CD4-positive, alpha-beta memory T cell (primary cell): ENCODE measurements at places on chromosomes 7 and 10. TPM values are rescaled to one million over a fixed set of nuclear protein-coding genes. Genes with fewer than 3 reads are reported as not detected.
A peak's percentile ranks its signal among the peaks of the same experiment; 100 is the strongest.

DNA sequence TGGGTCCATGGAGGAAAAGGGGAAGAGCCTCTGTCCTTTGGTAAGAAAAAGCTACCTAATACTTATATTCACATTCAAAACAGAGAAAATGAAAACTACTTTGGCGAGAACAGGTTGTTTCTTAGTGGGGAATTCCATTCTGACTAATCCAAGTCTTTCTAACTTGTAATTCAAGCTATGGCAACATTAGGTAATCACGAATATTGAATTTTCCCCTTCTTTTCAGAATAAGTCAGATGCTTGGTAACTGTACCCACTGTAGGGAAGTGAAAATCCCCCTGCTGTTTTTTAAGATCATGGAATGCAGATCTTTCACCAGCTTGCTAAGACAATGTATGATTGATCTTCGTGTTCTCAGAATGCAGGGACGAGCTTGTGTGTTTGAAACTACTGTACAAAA, 384.4 kb downstream of the TCERG1L start:
- no peak for DNase-seq

GRCh38 chr7:133513608-133514007, 260.7 kb downstream of the EXOC4 start:
- no peak for DNase-seq

DNA sequence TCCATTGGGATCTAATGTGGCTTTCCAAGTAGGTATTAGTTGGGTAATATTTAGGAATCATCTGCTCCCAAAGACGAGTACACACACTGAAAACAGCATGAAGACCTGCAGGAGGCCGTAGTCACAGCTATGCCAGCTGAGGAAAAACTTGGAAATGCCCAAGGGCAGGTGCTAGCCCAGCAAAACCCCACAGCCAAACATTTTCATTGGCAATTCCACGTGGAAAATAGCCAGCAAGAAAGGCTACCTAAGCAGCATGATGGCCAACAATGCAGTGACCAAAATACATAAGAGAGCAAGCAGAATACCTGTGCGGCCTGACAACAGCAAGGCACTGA, 32.7 kb downstream of the DOCK4 start:
- DNase-seq = no peak

GRCh38 chr10:85596389-85596788, 770.2 kb downstream of the GRID1 start:
- no peak for DNase-seq

DNA sequence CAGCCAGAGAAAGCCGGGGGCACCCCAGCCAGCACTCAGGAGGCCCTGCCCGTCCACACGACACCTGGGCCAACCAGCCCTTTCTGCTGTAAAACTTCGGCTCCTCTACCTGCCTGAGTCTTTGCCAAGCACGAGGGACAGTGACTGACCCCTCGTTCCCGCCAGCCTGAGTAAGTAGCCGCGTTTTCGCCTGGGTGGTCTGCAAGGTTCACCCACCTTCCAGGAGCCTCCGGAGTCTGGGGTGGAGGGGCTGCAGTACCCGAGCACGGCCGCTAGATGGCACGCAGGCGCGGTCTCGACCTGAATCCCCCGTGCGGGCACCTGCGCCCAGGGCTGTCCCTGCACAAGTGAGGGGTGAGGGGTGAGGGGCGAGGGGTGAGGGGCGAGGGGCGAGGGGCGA, 192.7 kb downstream of the PTPRN2 start:
- peak; percentile 6 for DNase-seq

- DNase-seq = no peak
These were observed 121.6 kb downstream of the SH2D4B start for GRCh38 chr10:80659289-80659688.

GRCh38 chr10:108048898-108049297, 884.4 kb upstream of the SORCS1 start:
- DNase-seq = no peak

ATOH7 gene
- total RNA-seq = not detected

GRCh38 chr10:132307823-132308586, at the start of gene STK32C:
TSS of gene STK32C (minus strand) at chr10:132307950. CDS start at chr10:132307833, 117 bp downstream.
- peak; percentile 88 for DNase-seq

GRCh38 chr7:123847868-123848267, 2.9 kb downstream of the HYAL4 start:
- no peak for DNase-seq

- DNase-seq = no peak
These were observed 1.1 kb downstream of the ZNF511 start for GRCh38 chr10:133309720-133310398.

- DNase-seq = no peak
These were observed 29.4 kb upstream of the RAPGEF5 start for GRCh38 chr7:22386206-22386858.

GRCh38 chr10:52615756-52616394, 156.7 kb downstream of the MBL2 start:
- DNase-seq = no peak

DNA sequence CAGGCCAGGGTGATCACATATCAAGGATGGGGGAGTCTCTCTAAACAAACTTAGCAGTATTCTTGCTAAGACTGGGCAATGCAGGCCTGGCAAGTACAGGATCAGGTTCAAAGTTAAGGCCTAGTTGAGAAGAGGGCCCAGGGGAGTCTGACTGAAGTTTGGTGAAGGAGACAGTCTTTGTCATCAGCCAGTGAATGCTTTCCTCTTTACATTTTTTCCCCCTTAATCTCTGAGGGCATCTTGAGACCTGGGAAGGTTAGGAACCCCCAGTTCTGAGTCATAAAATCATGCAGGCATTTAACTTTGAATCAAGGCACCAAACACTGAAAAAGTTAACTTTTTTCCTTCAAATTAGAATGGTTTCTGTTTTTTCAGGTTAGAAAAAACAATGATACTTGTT, 311.5 kb downstream of the REEP3 start:
- no peak for DNase-seq

PHYHIPL gene
- not detected for total RNA-seq

- no peak for DNase-seq
These were observed 5.5 kb downstream of the RASSF4 start for GRCh38 chr10:44965104-44965503.

DNA sequence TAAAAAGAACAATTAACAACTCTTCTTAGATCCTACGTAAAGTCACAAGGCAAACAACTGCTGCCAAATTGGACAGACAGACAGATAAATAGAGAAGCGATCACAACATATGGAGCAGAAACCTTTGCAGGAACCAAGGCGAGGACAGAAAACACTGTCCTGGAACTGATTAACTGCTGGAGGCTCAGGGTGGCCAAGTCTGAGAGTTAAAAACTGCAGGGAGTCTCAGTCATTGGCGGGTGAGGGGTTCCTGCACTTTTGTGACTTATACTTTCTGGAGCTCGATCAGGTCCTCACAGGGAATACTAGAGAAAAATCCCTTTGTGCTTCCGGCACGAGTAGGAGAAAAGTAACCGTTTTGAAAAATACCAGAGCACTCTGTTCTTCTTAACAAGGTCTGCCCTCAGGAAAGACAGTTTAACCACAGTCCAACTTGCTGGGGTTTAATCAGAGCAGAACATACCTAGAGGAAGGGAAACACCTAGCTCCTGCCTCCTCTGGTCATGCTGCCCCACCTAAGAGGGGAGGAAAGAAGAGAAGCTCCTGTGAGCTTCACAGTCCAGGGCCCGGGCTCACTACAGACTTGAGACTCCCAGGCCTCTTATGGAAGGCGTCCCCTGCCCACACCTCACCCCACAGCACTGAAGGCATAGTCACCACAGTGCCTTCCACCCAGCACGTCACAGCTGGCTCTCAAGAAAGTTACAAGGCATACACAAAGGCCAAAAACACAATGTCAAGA, 74.9 kb downstream of the LARP4B start:
- DNase-seq = no peak

DNA sequence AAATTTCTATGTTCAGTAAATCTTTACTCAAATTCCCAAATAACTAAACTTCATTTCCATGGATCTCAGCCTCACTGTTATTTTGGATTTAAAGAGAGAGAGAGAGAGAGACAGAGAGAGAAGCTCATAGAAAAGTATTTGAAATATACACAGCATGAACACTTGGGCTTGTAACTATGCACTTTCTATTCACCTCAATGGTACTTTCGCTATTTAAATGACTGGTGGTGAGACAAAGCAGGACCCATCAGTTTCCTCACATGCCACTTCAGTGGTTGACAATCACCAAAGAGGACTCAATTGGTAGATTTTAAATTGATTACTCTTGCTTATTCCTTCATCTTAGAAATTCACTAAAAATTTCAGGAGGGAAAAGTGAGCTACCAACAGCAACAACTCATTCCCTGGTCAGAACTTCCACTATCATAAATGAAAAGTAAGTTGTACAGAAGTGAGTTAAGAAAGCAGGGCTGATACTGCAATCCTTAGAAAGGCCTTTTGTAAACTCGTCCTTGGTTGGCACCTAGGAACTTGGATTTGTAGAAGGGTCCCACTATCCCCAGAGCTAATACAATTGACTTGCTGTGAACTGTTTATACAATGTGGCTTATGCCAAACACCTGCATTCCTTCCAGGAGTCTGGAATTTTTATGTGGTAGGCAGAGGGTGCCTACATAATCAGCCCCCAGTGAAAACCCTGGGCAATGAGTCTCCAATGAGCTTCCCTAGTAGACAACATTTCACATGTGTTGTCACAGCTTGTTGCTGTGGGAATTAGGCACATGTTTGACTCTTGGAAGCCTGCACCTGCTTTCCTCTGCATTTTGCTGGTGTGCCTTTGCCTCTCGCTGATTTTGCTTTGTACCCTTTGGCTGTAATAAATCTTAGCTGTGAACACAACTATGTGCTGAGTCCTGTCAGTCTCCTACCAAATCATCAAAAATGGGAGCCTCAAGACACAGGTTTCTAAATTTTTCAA, 10.8 kb downstream of the ERLIN1 start:
- no peak for DNase-seq

ZFYVE27 gene
- 59.5 TPM for total RNA-seq

GRCh38 chr7:194252-195009, 2.1 kb downstream of the FAM20C start:
- DNase-seq = no peak

PAPOLB gene
- not detected for total RNA-seq

GRID2IP gene
- total RNA-seq = 0.81 TPM

- no peak for DNase-seq
These were observed 6.7 kb upstream of the MNX1 start for GRCh38 chr7:157017149-157017548.

GIMAP7 gene
- 464 TPM for total RNA-seq

GRCh38 chr7:45642044-45642443, 67.9 kb downstream of the ADCY1 start:
- DNase-seq = no peak

DNA sequence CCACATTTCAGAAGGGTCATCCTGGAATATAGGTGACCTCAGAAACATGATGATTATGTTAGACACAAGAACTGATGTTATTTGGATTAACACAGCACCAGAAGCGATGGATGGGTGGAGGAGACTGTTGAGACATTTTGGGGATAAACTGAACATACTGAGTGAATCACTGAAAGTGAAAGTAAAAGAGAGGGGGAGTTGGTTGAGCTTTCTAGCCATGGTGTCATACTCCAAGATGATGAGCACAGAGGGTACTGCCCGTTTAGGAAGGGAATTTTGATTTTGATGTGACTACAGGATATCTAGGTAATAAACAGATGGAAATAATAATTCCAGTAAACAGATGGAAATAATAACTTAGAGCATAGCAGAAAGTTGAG, 248.0 kb upstream of the NPY start:
- no peak for DNase-seq

DNA sequence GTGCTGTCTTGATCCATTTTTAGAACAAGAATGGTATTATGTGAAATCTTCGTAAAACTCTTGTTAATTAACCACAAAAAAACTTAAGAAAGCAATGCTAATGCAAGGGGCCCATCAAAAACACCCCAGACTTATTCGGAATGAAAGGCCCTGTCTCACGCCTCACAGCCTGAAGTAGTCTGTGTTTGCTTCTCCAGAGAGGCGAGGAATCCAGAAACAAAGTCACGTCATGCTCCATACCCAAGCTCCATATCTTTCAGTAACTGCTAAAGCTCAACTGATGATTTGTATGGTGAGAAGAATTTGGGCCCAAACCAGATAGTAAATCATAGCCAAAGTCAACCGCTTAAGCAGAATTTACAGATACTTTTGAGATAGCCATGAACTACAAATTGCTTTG, 155.4 kb downstream of the ATE1 start:
- DNase-seq = no peak

DNA sequence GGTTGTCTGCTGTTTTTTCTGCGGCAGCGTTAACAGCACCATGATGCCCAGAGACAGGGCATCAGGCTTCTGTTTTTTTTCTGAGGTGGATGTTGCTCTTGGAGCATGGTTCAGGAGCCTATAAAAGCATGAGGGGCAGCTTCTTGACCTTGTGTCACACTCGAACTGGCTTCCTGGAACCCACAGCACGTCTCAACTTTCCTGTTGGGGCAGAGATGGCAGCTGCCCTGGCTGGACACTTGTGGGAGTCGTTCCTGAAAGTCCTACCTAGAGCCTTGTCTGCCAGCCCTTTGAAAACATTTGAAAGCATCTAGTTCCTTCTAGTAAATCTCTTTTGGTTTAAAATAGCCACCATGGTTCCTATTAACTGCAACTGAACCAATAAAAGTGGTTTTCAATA, 28.9 kb upstream of the PRKAG2 start:
- DNase-seq = no peak

DNA sequence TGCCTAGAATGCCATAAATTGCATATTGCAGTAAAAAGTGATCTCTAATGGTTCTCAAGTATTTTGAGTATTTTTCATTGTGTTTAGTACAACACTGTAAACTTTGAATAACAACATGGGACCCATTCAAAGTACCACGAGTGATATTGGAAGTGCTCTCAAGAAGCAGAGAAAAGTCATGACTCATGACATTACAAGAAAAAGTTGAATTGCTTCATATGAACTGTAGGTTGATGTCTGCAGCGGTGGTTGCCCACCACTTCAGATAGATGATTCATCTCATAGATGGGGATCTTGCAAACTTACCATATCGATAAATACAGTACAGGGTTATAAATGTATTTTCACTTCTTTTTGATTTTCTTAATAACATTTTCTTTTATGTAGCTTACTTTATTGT, 33.9 kb downstream of the ENTPD1 start:
- no peak for DNase-seq

DNA sequence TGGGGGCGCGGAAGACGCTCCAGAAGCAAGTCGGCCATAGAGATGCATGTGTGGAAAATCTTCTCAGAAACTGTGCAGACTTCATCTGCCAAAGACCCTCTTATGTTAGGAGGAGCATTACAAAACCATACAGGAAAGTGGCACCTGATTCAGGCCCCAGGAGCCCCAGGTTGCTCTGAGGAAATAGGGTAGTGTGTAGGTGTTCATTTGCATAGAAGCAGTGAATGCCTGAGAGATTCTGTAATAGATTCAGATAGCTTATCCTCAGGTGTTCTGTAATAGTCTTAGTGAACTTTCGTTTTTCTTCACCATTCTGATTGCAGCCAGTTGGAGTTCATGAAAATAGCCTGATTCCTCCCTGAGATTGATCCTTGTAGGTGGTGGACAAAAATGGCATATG, 106.4 kb upstream of the GJD4 start:
- no peak for DNase-seq

DNA sequence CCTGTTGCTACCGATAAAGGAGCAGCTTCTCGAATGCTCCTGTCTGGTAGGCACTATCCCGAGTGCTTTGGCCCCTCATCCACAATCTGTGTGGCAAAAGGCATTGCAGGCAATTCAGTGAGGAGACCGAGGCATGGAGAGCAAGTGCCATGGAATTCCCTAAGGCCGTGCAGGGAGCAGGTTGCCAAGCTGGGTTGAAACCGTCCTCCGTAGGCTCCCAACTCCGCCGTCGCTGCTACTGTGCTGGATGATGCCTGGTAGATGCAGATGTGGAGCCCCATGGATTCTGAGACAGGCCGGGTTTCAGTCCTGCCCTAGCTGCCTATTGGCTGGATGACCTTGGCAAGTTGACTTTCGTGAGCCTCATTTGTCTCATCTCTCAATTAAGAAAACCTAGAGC, 85.3 kb downstream of the EGFR start:
- DNase-seq = no peak
